ENCODE measurements at places on chromosomes 1 and 21.

GRCh38 chr1:70048336-70049094 lies 156.9 kb downstream of the LRRC40 start:
- no peak for DNase-seq

DNA sequence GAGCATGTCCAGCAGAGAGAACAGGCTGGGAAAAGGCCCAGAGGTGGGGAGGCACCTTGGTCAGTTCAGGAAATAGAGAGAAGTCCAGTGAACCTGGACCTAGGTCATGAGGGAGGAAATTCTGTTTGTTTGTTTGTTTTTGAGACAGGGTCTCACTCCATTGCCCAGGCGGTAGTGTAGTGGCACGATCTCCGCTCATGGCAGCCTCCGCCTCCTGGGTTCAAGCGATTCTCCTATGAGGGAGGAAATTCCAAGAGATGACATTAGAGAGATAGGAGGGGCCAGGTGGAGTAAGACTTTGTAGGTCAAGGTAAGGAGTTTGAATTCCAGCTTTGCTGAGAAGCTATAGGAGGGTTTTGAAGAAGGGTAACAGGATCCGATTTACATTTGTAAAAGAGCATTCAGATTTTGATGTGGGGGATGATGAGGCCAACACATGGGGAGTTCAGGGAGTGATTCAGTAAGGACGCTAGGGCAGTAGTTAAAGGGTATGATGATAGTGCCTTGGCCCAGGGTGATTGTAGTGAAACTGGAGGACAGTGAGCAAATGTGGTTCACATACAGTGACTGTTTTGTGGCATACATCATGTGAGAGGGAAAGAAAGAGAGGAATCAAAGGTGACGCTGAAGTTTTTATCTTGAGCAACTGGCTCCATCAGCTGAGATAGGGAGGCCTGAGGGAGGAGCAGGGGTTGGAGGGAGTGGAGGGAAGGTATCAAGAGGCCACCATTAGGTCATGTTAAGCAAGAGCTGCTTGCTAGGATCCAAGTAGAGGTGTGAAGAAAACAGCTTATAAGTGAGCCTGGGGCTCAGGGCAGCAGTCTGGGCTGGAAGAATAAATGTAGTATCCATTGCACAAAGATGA lies 8.3 kb upstream of the TRABD2B start:
- DNase-seq = no peak

GRCh38 chr1:14778898-14779865 lies 180.7 kb downstream of the KAZN start:
- no peak for DNase-seq

GRCh38 chr1:192807211-192808162 lies 1.4 kb upstream of the RGS2 start:
- no peak for DNase-seq

- no peak for DNase-seq
Measured at GRCh38 chr1:16063226-16063829, 10.1 kb downstream of the FAM131C start.

DNA sequence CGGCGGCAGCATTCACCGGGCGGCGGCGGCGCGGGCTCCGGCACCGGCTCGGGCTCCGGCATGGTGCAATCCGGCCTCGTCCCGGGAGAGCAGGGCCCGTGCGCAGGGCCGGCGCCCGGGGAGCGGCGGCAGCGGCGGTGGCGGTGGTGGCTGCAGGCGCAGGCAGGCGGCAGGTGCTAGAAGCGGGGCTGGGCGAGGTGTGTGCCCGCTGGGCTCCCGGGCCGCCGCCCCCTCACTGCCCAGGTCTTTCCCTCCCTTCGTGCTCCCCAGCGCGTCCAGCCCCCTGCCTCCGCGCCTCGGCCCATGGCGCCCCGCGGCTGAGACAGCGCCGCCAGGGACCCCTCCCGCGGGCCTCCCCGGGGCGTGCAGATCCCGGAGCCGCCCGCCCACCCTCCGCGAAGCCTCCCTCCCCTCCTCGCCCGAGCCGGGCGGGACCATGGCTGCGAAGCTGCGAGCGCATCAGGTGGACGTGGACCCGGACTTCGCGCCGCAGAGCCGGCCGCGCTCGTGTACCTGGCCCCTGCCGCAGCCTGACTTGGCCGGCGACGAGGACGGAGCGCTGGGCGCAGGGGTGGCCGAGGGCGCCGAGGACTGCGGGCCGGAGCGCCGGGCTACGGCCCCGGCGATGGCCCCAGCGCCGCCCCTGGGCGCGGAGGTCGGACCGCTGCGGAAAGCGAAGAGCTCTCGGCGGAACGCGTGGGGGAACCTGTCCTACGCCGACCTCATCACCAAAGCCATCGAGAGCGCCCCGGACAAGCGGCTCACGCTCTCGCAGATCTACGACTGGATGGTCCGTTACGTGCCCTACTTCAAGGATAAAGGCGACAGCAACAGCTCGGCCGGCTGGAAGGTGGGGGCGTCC lies 492 bp downstream of the FOXO6 start:
- no peak for DNase-seq

GRCh38 chr1:68812333-68812732 lies 315.5 kb upstream of the DEPDC1 start:
- no peak for DNase-seq

DNA sequence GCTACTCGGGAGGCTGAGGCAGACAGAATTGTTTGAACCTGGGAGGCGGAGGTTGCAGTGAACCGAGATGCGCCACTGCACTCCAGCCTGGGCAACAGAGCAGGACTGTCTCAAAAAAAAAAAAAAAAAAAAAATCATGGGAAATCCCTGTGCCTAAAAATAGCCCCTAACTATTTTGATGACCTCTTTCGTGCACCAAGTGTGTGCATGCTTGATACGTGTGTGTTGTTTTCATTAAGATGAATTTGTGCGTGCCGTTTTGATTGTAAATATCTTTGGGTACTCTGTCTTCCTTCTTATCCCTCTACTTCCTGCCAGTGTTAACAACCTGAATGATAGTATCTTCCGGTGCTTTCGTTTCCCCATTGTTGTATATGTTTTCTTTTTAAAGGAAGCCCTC lies 9.8 kb downstream of the CACYBP start:
- no peak for DNase-seq
